Activated naive CD8-positive, alpha-beta T cell treated with anti-CD3 and anti-CD28 coated beads, Interleukin-2, amount 50 U/mL, for 24 hours (primary cell): ENCODE measurements at places on chromosomes 1 and 21.

DNA sequence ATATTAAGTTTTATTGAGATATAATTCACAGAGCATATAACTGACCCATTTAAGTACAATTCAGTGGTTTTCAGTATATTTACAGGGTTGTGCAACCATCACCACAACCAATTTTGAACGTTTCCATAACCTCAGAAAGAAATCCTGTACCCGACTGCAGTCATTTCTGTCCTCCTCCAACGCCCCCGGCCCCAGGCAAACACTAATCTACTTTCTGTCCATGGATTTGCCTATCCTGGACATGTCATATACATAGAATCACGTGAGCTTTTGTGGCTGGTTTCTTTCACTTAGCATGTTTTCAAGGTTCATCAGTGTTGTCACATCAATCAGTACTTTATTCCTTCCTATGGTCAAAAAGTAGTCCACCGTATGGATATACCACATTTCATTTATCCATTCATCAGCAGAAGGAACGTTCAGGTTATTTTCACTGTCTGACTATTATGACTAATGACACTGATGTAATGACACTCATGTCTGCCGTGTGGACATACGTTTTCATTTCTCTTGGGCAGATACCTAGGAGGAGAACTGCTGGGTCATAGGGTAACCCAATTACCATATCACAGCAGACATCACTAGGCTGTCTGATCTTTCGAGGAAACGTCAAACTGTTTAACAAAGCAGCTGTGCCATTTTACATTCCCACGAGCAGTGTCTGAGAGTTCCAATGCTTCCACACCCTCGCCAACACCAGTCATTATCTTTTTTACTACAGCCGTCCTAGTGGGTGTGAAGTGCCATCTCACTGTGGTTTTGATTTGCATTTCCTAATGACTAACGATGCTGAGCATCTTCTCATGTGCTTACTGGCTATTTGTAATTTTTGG lies 30.8 kb downstream of the MRPL37 start:
- peak; percentile 60 for DNase-seq

DNA sequence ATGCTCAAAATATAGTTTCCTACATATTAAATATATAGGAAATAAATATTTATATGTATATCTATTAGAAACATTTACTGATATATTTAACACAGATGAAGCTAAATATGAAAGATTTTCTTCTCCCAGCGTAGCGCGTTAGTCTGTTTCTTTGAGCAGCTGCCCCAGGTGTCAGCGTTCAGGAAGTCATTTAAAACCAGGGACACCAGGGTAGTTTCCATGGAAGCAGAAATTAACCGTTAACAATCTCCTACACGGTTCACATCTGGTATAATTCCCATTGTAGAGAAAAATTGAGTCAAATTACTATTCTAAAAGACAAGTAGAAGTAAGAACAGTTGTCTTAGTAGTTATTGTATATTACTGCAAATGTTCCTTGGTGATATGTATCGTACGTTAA lies 1443.7 kb downstream of the MRPL39 start:
- no peak for DNase-seq

GRCh38 chr21:38300141-38300578 lies 43.4 kb downstream of the KCNJ15 start:
- no peak for DNase-seq

DNA sequence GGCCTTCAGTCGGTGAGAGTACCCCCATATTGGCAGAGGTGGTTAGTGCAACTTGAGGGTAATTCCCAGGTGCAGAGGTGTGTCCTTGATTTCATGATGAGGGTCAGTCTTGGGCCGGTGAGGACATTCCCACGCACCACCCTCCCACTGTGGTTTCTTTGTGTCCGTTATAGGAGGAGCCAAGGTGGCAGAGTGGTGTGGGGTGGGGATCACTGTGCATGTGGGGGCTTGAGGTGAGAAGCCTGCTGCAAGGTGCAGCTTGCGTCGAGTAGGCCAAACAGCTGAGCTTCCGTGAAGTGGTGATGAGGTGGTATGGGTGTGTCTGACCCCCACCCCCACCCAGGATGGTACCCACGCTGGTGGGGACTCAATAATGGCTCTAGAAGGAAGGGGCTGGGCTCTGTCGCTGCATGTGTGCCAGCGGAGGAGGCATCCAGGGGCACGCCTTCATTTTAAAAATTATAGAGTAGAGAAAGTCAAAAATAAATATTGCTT lies 6.2 kb downstream of the PTPRF start:
- DNase-seq = no peak

DNA sequence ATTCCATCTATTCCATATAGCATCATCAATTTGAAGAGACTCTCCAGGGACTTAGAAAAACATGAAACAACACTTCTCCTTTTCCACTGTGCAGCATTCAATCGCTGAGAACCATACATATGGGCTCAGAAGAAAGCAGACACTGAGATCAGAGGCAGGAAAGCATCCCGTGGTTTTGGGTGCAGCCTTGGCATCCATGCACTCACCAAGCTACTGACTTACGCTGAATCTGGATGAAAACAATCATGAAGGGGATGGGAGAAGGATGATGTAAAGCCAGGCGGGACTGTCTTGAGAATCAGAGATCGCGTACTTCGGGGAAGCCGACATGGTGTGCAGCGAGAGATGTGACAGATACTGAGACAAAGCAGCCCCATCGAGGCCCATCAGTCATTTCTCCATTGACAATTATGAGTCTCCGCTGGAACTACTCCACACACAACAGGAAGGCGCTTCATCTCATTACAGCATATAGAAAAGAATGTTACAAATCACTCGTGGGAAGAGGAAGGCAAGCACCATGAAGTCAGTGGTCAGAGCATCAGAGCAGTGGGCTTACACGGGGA lies 2.3 kb upstream of the TIAM1 start:
- no peak for DNase-seq

- no peak for DNase-seq
Observed at GRCh38 chr1:203136409-203137042, 9.0 kb downstream of the ADORA1 start.

- no peak for DNase-seq
Observed at GRCh38 chr21:36111238-36111637, 23.6 kb upstream of the CBR3 start.

DNA sequence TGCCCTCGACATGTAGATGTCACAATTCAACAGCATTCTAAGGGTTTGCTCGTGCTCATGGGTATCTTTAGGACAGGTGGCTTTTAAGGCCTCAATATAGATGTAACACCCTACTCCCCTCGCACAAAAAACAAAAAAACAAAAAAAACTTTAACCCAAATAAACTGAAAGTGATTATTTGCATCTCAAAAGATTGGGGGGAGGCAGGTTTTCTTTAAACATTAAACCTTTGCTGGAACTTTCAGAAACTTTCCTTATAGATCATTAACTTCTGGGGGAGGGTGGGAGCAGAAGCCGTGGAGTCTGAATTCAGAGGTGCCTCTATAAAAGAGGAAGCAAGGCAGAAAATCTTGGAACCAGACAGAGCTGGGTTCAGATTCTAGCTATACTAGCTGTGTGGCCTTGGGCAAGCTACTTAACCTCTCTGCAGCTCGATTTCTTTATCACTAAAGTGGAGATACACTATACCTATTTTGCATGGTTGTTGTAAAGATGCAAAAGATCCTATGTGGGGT lies 3.2 kb upstream of the KIAA1614 start:
- no peak for DNase-seq

GRCh38 chr1:213381572-213382084 lies 330.6 kb downstream of the RPS6KC1 start:
- DNase-seq = no peak

GRCh38 chr1:25564777-25565574 lies 21.6 kb downstream of the LDLRAP1 start:
- DNase-seq = no peak

- no peak for DNase-seq
Observed at GRCh38 chr1:16091296-16091695, 17.8 kb upstream of the FAM131C start.
